ENCODE measurements at places on chromosomes 1 and 21. TPM values are rescaled to one million over a fixed set of nuclear protein-coding genes. Genes with fewer than 3 reads are reported as not detected.

The RAB25 gene
- polyA plus RNA-seq = 62.7 TPM

The KCNT2 gene
- polyA plus RNA-seq = 10.0 TPM

The FABP3 gene
- 87.8 TPM for polyA plus RNA-seq

The GNG12 gene
- polyA plus RNA-seq = 103 TPM

The SMIM1 gene
- polyA plus RNA-seq = 9.8 TPM

The TRIM46 gene
- 2.4 TPM for polyA plus RNA-seq

The OR2T29 gene
- polyA plus RNA-seq = not detected

The GBP7 gene
- 0.14 TPM for polyA plus RNA-seq

The PRAMEF5 gene
- polyA plus RNA-seq = not detected

The LENEP gene
- polyA plus RNA-seq = not detected

The DDAH1 gene
- polyA plus RNA-seq = 140 TPM

The F11R gene
- polyA plus RNA-seq = 93.8 TPM

The GPR37L1 gene
- polyA plus RNA-seq = 0.03 TPM

The NTMT2 gene
- not detected for polyA plus RNA-seq

DNA sequence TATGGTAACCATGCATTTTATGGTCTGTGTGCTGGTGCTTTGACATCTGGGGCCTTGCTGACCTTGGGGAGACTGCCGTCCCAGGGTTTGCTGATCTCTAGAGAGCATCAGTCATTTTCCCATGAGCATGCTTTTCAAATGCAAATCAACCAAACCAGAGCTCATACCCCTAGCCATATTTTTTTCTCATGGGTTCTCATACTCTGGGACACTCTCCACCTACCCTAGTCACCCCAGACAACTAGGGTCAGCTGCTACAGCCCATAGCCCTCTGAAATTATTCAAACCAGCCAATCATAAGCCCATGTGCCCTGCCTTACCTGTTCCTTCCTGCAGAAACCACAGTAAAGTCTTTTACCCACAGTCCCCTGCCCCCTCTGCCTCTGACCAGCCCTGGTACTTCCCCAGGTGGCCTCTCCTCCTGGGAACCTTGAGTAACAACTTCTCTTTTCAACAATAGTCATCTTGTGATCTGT lies 132.0 kb downstream of the MAP3K21 start:
- no peak for DNase-seq

- DNase-seq = no peak
Observed at GRCh38 chr1:226553266-226553923, 4.8 kb downstream of the STUM start.

- DNase-seq = no peak
Observed at GRCh38 chr1:203281033-203281432, 24.3 kb upstream of the BTG2 start.

GRCh38 chr21:44329971-44330681 lies 9.1 kb downstream of the CFAP410 start:
- no peak for DNase-seq

DNA sequence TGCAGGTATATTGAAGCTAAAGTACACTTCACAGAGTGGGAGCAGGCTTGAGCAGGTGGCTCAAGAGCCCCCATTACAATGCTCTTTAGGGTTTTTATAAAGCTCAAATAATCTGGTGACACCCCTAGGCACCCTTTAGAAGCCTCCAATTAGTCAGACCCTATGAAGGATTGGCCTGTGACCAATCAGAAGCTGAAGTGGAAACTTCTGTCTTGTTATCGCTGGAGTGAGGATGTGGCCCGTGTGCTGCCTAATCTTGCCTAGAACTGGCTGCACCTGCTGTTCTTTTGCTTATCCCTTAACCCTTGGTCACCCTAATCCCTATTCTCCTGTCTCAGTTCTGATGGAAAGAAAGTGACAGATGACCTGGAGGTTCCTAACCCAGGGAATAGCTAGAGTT lies 70.8 kb upstream of the ABCG1 start:
- DNase-seq = no peak

DNA sequence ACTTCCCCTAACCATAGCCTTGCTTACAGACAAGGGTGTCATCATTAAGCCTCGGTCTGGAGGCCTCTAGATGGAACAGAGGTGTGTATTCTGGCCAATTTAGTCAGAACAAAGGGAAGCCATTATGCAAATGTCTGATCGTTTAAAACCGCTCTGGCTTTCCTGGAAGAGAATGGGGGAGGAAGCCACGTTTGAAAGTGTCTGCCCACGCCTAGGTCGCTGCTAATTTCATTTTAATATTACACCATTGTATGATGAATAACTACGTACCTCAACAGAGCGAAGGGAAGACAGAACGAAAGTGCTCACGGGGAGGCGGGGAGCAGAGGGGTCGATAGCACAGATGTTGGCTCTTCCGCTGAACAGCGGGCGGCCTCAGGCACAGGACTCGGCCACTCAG lies 41.1 kb upstream of the CSF3R start:
- no peak for DNase-seq

GRCh38 chr21:42154237-42155044 lies 64.5 kb upstream of the ABCG1 start:
- no peak for DNase-seq

DNA sequence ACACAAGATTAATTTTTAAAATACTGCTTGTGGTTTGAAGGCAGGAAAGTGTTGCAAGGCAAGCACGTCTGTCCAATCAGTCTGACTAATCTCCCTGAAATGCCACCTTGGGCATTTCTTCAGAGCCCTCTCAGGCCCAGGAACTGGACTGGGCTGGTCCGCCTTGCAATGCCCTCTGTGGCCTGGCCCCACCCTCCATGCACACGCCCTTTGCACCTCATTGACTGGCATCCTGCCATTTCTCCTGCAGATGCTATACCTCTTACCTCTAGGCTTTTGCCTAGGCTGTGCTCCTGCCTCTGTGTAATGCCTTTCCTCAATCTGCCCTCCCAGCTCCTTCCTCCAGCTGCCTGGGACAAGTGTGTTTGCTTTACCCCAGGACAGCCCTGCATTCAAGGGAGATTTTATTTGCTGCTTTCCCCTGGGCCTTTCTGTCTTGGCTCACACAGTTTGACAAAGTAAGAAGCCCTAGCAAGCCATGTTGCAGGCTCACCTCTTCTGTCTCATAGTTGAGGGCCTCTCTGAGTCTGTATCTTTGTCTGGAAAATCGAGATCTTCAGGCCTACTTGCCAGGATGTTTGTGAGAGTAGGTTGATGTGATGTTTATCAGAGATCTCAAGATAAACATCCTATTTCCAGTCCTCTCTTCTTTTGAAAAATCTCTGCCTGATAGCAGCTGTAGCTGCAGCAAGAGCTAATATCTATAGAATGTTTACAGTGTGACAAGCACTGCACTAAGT lies 149.2 kb upstream of the JUN start:
- DNase-seq = no peak

DNA sequence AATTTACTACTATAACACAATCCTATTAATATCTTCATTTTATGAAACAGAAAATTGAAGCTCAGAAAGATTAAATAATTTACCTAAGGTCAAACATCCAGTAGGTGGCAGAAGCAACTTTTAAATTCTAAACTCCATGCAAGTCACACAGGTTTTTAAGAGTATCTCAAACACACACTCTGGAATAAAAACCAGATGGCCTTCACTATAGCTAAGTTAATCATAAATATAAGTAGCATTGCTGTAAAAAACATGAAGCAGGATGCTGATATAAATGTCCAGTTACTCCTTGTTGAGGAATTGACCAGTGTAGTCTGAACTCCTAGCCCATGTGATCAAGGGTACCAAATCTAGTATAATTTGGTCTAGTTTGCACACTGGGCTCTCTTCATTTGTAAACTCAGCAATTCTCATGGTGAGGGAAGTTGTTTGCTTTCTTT lies 9.4 kb upstream of the FMO3 start:
- no peak for DNase-seq

DNA sequence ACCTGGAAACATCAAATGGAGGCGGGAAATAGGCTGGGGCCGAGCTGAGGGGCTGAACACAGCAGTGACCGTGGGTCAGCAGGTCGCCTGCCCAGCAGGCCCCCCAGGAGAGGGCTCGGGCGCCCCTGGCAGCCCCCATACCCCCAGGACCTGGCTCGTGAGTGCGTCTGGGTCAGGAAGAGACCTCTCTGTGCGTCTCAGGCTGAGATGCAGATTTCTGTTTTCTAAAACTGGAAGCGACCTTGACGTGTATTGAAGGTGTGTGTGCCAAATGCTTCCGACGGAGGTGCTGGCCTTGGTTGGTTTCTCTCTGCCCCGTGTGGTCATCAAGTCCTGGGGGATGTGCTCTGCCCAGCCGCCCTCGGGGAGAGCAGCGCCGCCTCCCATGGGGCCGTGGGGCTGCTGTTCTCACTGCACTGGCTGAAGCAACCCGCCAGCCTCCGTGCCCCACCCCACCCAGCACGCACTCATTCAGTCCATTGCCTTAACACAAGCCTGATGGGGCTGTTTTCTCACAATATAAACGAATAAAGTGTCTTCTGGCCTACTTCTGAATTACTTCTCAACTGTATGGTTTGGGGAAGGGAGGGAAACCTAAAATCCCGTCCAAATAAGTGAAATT lies 7.4 kb downstream of the PEX10 start:
- DNase-seq = no peak

GRCh38 chr1:202283379-202283844 lies 58.3 kb downstream of the UBE2T start:
- DNase-seq = no peak

DNA sequence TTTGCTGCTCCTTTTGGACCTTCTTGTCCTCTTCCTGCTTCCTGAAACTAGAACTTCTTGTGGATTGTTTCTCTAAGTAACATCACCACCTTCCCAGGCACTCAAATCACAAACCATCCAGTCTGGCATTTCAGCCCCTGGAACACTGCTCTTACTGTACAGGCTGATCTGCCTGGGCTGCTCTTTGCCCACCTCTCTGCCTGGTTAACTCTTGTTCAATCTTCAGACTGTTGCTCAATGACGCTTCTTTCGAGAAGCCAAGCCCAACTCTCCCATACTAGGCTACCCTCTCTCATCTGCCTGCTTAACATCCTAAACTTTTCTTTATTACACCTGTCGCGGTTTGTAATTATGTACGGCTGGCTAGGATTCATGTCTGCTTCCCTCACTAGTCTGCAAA lies 657 bp downstream of the DIO1 start:
- DNase-seq = no peak

DNA sequence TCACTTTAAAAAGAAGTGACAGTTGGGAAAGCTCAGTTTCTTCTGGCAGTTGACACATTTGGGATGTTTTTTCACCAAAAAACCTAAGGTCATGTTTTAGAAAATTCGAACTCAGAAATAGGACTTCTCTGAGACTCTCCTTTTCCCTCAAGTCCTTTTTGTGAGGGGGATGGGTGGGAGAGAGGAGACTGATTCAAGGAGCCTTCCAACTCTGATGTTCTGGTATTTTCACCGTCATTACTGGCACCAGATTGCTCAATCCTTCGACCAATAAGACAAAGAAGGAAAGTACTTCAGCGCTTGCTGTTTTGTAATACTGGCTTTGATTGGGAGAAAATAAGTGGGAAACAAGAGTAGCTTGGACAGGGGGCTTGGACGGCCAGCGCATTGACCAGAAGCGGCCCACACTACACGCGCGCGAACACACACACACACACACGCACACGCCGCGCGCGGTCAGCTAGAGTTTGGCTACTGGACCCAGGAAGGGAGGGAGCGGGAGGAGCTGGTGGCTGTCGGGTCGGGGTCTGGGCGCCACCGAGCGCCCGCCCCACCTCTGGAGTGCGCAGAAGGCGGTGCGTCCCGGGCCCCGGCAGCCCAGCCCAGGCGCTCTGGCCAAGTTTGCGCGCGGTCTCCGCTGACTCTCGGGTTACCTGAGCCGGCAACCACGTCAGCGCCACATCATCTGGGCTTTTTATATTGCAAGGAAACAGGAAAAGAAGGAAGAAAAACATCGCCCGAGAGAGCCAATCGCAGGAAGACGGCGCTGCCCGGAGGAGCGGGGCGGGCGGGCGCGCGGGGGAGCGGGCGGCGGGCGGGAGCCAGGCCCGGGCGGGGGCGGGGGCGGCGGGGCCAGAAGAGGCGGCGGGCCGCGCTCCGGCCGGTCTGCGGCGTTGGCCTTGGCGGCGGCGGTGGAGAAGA lies at the start of gene KCNK1:
Gene KCNK1, plus strand, starts transcription at position 855 of the 921 bp plus-strand sequence. Its CDS starts 66 bp downstream, at position 921.
- peak; percentile 72 for DNase-seq

- DNase-seq = no peak
Observed at GRCh38 chr1:74799119-74799657, 66.2 kb downstream of the TYW3 start.
